ENCODE measurements at places on chromosomes 12 and 14. TPM values are rescaled to one million over a fixed set of nuclear protein-coding genes. Genes with fewer than 3 reads are reported as not detected.

PPP4R4 gene
- total RNA-seq = not detected

CMA1 gene
- total RNA-seq = 8.0 TPM

CCNB1IP1 gene
- total RNA-seq = 60.6 TPM

ZNF891 gene
- 1.8 TPM for total RNA-seq

IL22 gene
- not detected for total RNA-seq

KRT6A gene
- not detected for total RNA-seq

LUM gene
- 83.5 TPM for total RNA-seq

CCDC175 gene
- total RNA-seq = not detected

RDH16 gene
- 0.42 TPM for total RNA-seq

KCNJ8 gene
- 17.9 TPM for total RNA-seq

CD4 gene
- total RNA-seq = 16.2 TPM

SYT1 gene
- 4.5 TPM for total RNA-seq

MANSC4 gene
- total RNA-seq = not detected

HSP90AA1 gene
- total RNA-seq = 441 TPM

TRIM9 gene
- 1.7 TPM for total RNA-seq

TSHR gene
- total RNA-seq = not detected

Measured in esophagus muscularis mucosa (tissue), 4 donors.